ENCODE measurements at places on chromosomes 1 and 21.
A peak's percentile ranks its signal among the peaks of the same experiment; 100 is the strongest.

GRCh38 chr1:202162418-202163280, 2.2 kb upstream of the PTPN7 start:
- DNase-seq, result no peak

DNA sequence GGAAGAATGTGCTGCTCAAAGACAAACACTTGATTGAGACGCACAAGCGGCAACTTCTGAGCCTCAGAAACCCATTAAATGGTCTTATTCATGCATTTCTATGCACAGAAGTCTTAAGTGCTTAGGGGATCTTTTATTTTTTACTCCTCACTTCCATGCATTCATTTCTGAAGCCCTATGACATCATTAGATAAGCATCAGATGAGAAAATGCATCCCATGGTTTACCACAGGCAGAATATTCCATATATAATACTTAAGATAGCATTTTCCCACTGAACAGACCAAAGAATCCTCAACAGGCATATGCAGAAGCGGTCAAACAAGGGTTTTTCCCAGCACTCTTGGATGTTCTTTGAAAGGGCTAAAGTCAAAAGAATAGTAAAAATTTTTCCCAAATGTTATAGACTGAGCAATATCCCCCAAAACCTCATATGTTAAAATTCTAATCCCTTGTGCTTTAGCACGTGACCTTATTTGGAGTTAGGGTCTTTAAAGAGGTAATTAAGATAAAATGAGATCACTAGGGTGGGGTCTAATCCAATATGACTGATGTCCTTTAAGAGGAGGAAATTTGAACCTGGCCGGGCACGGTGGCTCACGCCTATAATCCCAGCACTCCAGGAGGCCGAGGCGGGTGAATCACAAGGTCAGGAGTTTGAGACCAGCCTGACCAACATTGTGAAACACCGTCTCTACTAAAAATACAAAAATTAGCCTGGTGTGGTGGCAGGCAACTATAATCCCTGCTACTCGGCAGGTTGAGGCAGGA, 22.6 kb upstream of the FAM89A start:
- no peak for DNase-seq

DNA sequence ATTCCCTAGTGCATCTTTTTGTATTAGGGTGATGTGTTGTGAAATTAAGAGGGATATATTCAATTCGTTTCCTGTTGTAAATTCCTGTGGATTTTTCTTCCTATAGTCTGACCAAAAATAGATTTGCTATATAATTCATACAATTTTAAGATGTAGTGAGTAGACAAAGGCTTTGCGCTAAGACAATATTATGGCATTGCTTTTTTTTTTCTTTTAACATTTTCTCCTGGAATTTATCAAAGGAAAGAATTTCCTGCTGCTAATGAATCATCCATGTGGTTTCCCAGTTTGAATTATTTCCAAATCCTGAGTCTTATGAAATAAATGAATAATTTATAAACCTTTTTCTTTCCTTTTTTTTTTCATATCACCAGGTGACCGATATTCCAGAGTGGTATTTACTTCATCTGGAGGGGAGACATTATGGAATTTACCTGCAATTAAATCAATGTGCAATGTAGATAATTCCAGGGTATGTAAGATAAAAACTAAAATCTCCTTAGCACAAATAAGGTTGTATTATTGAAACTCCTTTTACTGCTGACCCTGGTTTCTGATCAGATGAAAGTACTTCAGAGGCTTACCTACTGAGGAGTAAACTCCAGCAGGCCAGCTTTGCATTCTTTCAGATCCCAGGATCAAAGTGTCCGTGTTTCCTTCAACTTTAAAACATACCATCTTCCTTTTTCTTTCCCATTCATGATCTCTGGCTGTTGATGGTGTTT, 148.4 kb downstream of the TLR5 start:
- peak; percentile 74 for DNase-seq

DNA sequence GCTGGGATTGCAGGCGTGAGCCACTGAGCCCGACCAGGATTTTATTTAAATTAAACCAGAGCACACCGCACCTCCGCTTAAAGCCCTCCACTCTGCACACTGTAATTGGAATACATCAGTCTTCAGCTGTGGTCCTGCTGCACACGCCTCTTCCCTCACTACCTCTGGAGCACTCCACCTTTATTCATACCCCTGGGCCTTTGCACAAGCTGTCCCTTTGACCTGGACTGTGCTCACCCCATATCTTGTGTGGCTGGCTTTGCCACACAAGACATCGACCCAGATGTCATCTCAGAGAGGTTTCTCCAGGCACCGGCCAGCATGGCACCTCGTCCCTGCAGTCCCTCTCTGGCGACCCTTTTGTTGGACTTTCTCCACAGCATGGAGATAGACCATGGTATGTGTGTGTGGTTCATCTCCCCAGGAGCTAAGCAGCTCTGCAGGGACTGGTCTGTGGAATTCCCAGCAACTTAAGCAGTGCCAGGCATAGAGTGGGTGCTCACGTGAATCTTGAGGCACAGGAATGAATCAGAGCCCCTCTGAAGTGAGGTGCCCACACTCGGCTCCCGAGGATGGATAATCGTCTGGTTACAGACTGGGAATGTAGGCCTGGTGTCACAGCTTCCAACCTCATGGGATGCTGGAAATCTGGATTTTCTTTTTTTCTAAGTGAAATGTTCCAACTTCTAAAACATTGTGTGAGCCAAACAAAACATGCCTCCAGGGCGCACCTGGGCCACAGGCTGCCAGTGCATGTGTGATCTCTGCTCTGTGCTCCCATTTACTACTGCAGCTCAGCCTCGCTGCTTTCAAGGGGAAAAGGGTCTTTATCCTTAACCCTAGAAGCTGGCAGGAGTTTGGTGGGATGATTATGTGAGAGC, 61.9 kb downstream of the EVA1C start:
- no peak for DNase-seq

DNA sequence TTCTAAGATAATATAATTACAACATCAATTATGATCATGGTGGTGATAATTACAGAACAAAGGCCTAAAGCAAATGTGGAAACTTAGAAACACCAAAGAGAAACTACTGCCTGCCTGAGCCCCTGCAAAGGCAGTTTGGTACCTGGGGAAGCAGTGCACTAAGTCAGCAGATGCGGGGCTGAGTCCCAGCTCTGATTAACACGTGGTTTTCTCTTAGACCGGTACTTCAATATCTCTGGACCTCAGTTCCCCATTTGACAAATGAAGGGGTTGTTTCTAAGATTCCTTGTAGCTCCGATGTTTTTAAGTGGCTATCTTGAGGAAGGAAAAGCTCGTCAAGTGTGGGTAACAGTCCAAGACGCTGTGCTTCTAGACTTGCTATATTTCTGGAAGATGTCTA, 16.7 kb upstream of the PLEKHA6 start:
- no peak for DNase-seq

All from HS-5 (cell line).